ENCODE measurements at places on chromosomes 7 and 10.
A peak's percentile ranks its signal among the peaks of the same experiment; 100 is the strongest.

GRCh38 chr10:49279015-49279880 is 19.7 kb upstream of the C10orf71 start:
- no peak for DNase-seq

DNA sequence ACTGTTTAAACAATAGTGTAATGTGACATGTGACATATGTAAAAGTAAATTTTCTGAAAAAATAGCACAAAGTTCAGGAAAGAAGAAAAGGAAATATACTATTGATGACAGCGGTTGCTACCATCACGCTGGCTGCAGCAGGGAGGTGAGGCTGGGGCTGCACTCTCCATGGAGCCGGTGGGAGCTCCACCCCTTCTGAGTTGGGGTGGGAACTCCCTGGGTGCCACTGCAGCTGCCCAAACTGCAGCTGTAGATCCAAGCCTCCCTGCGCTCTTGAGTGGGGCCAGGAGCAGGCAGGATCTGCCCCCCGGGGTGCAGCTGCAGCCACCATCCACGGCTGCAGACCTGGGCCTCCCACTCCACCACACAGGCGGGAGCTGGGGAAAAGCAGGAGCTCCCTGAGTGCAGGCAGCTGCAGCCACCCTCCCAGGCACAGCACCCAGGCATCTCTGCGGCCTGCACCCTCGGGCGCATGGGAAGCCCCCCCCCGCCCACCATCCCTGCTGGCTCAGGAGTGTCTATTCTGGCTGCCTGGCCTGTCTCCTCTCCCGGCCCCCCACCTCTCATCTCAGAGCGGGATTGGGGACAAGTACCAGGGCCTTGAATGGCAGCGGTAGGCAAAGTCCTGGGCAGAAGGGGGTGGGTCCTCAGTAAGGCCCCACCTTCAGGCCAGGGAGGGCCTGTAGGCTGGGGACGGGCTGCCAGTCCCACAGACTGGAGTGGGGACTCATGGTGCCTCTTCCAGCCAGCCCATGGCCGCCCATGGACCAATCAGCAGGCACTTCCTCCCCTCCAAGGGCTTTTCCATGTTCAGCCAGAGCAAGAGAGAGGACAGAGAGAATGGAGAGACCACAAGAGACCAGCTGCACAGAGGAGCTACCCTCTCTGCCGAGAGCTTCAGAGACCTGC is 50.1 kb downstream of the TNS3 start:
- no peak for DNase-seq

GRCh38 chr7:220151-220841 is 27.9 kb downstream of the FAM20C start:
- DNase-seq: no peak

DNA sequence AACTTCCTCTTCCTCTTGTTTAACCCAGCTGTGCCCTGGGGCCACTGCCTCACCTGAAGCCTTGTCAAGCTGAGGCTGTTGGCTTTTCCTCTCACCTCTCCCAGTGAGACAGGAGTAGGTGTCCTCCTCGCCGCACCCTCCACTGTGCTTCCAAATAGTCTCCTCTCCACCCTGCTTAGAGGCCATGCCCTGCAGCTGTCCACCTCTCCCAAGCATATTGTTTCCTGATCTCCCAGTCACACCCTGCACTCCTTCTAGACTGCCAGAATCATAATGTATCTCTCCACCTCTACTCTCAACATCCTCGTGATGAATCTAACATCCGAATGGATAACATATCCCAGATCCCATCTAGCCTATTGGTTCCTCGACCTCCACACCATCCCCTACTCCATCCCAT is 196.3 kb upstream of the GHITM start:
- DNase-seq: no peak

- no peak for DNase-seq
Observed at GRCh38 chr10:97866524-97867219, 17.0 kb downstream of the GOLGA7B start.

DNA sequence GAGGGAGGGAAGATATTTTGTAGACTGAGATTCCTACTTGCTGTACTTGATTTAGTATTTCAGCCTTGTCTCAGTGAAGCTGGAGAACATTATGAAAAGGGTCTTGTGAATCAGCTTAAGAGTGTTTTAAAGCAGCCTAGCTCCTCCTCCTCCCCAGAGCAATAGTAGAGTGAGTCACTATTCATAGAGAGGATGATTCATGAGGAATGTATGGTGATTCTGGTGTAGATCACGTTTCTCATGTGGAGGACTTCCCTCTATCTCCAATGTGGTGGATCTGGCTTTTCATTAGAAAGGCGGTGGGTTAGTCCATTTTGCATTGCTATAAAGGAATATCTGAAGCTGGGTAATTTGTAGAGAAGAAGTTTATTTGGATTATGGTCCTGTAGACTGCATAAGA is 340.1 kb upstream of the CHRM2 start:
- peak; percentile 64 for DNase-seq

DNA sequence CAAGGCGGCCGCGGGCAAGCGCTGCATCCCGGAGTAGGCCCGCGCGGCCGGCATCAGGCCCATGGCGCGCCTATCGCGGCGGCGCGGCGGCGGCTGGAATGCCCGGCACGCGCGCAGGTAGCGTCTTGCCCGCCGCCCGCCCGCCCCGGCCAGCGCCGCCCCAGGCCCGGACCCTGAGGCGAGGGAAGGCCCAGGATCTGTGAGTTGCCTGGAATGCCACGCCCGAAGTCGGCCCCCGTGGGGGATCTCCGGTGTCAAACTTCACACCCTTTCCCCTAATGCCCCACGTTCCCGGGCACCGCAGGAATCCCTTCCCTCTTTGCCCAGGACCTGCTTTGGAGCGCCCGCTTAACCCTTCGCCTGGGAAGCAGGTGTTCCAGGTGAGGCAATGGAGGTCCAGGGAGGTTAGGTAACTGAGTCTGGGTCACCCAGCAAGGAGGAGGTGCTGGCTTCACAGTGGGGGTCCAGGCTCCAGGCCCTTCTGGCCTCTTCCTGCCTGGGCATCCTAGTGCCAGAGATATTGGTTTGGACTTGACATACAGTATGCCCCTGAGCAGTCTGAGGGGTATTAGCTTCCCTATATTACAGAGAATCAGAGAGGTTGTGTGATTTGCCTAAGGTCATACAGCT is 138.1 kb downstream of the ARHGAP22 start:
- DNase-seq: no peak

GRCh38 chr10:11011984-11012383 is 5.7 kb upstream of the CELF2 start:
- no peak for DNase-seq

GRCh38 chr7:101164071-101164840 is 1.1 kb downstream of the VGF start:
- DNase-seq: peak; percentile 75

- no peak for DNase-seq
Observed at GRCh38 chr10:3797750-3798149, 12.7 kb upstream of the KLF6 start.

- DNase-seq: no peak
Observed at GRCh38 chr7:136891850-136892249, 23.4 kb downstream of the CHRM2 start.

- no peak for DNase-seq
Observed at GRCh38 chr10:105973360-105973759, 1191.1 kb downstream of the SORCS1 start.

- DNase-seq: no peak
Observed at GRCh38 chr7:116465125-116465524, 34.4 kb upstream of the CAV2 start.

DNA sequence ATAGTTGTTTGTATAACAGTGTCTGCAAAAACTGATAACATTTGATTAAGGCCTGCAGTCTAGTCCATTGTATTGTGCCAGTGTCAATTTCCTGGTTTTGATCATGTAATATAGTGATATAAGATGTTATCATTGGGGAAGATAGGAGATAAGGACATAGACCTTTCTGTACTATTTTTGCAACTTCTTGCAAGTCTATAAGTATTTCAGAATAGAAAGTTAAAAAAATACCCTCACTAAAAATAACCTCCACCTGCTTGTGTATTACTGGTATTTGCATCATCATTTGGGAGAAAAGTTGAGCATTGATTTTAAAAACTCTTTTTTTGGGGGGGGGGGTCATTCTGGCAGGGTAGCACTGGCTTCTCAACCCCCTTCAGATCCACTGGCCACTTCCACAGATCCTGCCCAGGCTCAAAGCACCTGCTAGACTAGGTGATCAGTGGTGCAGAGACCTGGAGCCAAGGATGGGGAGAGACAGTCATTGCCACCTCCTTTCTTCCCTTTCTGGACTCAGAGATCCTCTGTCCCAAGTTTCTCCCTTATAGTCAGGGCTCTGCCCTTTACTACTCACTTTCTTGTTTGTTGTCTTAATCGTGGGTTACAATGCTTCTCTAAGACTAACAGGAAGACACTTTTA is 103.0 kb downstream of the RBM20 start:
- DNase-seq: no peak

GRCh38 chr10:641149-642010 is 48.1 kb downstream of the DIP2C start:
- DNase-seq: no peak

DNA sequence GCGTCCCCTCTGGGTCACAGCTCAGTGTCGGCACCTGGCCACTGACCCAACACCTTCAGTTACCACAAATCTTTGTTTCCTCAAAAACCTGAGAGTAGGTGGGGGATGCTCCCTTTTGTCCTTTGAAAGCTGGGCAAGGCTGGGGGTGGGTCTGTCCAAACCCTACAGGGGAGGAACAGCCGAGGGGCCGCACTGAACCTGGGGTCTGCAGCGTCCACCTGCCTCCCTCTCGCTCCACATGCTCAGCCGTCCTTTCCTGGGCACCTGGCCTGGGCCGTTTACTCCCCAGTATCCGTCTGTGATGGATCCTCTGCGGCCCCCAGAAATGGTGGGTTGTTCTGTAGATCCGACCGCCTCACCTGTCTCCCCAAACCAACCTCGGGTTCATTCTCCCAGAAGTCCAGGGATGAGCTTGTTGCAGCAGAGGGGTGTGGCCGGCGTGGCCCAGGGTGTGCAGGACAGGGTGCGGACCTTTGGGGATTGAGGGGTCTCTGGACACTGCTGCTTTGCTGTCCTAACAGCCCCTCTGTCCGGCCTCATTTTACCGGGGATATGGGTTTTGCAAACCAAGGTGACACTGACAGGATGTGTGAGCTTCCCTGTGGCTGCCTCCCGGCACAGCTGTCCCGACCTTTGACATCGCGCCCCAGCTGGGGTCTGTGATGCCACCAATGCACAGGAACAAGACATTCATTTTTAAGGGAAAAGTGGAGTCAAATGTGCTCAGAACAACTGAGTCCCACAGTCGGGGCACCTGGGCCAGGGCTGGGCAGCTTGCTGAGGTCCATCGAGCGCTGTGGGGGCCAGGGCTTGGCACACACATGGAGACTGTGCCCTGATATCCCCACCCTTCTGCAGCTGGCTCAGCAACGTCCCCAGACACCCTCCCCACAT is 115.9 kb downstream of the VIPR2 start:
- DNase-seq: no peak

DNA sequence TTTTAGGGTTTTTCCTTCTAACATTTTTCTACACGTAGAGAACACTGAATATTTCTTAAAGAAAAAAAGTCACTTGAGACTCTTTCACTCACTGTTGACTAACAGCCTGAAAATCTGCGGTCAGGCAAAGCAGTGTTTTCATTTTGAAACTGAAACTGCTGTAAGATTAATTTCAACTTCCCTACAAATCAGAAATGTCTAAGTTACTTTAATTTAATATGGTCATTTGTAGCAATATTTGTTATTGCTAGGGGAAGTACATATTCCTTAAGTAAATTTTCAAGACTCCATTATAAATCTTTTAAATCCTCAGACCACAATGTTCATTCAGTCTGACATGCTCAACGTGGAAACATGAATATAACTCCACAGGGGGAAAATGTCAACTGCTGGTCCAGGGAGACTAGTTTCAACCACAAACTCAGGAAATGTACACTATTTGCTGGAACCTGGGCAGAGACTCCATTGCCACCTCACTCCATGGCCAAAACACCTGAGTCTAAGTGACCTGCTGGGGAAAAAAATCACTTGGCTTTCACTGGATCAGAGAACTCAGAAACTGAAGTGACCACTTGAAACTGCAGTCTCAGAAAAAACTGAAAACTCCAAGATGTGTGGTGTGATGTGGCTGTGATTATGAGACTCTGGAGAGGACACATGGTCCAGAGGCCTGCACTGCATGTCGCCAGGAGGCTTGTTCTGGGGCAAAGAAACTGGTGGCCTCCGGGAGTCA is 161.2 kb downstream of the TAX1BP1 start:
- peak; percentile 65 for DNase-seq

GRCh38 chr10:28060031-28060607 is 61.2 kb upstream of the ODAD2 start:
- peak; percentile 15 for DNase-seq
